KG1 (cell line): ENCODE measurements at places on chromosomes 6 and 20.
A peak's percentile ranks its signal among the peaks of the same experiment; 100 is the strongest.

GRCh38 chr6:35471836-35472345 is 3.7 kb downstream of the RPL10A start:
- no peak for DNase-seq

DNA sequence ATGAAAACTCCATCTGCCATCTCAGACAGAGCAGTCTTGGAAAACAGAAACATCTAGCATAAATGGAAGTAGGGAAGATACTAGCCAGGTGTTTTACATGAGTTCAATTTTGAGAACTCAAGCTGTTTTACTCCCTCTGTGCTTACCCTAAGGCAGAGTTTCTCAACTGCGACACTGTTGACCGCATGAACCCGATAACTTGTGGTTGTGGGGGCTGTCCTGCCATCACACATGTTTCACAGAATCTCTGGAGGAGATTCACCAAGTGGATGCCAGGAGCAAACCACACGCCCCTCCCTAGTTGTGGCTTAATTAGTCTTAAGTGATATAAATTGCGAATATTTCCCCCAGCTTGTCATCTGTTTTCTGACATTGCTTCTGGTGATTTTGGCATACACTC is 2.3 kb upstream of the SERPINB6 start:
- DNase-seq: no peak

DNA sequence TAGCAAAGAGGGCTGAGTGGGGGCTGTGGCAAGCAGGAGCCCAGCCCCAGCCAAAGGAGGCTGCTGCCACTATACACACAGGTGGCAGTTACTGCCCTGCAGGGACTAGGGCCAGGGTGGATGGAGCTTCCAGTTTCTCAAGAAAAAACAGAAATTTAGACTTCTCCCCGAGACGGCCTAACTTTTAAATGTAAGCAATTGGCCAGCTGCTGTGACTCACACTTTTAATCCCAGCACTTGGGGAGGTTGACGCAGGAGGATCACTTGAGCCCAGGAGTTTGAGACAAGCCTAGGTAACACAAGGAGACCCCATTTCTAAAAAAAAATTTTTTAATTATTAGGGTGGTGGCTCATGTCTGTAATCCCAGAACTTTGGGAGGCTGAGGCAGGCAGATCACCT is 98.2 kb upstream of the NFATC2 start:
- DNase-seq: no peak

DNA sequence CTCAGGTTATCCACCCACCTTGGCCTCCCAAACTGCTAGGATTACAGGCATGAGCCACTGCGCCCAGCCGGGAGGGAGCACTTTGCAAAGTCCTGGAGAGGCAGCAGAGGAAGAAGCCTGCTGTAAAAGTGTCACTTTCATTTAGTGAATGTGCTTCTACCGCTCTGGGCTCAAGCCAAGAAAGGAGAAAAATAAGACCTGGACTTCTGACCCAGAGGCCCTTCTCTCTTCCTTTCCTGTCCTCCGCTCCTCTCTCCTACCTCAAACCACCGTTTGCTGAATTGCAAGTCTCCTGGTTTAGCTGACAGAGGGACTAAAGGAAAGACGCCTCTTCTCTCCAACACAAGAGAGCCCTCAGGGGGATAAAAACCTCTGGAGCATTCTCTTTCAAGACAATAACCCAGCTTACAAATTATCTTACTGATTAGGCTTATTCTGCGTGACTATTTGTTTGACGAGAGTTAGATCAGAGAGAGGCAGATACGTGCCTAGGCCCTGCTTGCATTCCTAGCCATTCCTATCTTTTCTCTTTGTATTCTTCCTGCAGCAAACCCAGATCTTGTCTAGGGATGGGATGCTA is 84.2 kb upstream of the SLC22A23 start:
- DNase-seq: no peak

- DNase-seq: no peak
Observed at GRCh38 chr6:307065-307814, 15.0 kb downstream of the DUSP22 start.

GRCh38 chr20:38536310-38536709 is 44.7 kb upstream of the ADIG start:
- no peak for DNase-seq

- DNase-seq: no peak
Observed at GRCh38 chr6:168609914-168610490, 169.0 kb downstream of the SMOC2 start.

DNA sequence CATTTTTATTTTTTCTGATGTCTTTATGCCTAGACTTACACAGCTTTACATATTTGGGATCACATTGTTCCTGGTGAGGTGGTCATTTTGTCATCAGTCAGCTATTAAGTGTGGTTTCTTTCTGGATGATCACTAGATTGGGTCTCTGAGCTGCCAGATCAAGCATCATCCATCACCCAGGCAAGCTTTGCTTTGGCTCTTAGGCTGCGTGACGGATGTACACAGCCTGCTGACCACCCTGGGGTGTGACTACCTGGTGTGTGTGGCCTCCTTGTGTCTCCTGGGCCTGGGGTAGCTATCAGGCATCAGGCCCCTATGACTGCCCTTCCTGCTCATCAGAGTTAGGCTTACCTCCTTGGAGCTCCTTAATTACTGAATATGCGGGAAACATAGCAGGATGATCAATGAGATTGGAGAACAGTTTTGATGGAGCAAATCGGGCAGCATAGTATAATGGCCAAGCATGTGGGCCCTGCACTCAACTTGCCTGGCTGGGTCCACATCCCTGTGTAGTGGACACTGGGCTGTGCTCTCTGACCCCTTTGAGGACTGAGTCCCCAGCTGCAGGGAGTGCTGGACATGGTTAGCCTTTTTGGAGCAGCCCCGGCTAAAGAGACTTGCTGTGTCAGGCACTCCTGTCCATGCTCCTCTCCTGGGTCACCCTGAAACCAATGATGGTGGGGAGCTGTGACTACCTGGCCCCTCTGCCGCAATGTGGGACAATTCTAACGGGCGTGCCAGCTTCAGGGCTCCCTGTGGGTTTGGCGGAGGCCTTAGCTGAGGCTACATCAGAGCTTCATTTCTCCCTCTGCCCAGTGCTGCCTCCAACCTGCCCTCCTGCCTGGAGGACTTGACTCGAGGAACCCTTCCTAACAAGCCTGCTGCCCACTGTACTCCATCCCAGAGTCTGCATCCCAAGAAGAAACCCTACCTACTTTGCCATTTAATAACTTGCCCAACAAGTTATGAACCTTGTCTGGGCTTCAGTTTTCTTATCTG is 8.2 kb downstream of the DAAM2 start:
- DNase-seq: no peak

GRCh38 chr20:48843057-48843806 is 15.4 kb upstream of the PREX1 start:
- DNase-seq: no peak

- DNase-seq: no peak
Observed at GRCh38 chr6:30091577-30092381, 16.2 kb upstream of the RNF39 start.

GRCh38 chr20:57092112-57092899 is 174.1 kb downstream of the BMP7 start:
- DNase-seq: peak; percentile 35

DNA sequence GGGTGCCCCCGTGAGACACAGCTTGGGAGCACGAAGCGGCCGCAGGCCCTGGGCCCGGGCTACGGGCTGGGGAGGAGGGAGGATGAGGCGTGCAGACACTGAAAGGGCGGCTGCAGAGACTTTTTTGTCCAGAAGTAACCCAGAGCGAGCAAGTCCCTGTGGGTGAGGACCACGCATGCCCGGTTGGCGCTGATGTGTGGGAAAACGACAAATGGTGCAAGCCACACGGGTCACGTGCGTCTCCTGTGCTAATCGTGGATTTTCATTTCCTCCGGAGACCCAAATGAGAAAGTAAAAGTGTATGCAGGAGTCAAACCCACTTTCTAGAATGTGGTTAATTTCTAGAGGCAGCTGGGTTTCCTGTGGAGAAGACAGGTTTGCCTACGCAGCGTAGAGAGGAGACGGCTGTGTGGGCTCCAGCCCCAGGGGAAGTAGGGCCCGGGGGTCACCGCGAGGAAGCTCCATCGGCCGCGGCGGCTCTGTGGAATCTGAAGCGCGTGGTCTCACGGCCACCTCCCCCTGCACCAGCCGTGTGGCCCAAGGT is 19.0 kb downstream of the DLL1 start:
- DNase-seq: peak; percentile 85

GRCh38 chr6:52981222-52981900 is 13.7 kb downstream of the GSTA4 start:
- DNase-seq: no peak

DNA sequence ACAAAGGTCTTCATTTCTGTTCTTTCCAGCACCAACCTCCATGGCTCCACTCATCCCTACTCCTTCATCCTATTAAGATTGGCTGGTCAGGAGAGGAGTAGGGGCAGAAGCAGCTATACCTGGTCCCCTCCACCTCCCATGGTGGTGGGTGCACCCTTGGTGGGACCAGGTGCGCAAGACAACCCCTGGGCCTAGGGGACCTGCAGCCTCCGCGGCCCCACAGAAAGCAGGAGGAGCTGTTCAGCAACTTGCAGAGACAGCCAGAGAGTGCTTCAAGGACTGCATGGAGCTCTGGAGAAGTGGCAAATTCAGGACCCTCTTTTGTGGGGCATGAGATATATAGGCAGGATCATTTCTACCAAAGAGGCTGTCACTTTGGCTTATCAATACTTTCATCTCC is 9.8 kb downstream of the ULBP2 start:
- DNase-seq: no peak

GRCh38 chr20:34517114-34517505 is 888 bp downstream of the DYNLRB1 start:
- no peak for DNase-seq

GRCh38 chr6:110526726-110527125 is 50.3 kb upstream of the SLC22A16 start:
- DNase-seq: no peak

- no peak for DNase-seq
Observed at GRCh38 chr6:141719476-141719875, 413.2 kb upstream of the GJE1 start.

DNA sequence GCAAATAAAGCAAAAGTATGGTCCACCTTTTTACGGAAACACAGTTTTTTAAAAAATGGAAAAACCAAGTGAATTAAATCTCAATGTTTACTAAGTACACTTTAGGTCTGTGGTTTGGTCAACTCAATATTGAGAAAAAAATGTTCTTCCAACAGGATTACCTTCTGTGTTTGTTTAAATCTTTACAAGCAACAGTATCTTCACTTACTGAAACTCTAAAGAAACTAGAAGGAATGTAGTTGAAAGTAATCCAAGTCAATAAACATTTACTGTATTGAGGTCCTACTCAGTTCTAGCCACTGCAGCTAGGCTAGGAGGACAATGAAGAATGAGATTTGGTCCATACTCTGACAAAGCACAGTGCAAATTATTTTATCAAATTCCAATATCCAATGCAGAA is 80.1 kb downstream of the ASCC3 start:
- no peak for DNase-seq

GRCh38 chr6:34390531-34391472 is 1.7 kb downstream of the NUDT3 start:
- no peak for DNase-seq

- no peak for DNase-seq
Observed at GRCh38 chr6:80550281-80550680, 443.8 kb downstream of the BCKDHB start.

GRCh38 chr20:43586641-43587040 is 4.1 kb upstream of the IFT52 start:
- DNase-seq: no peak

DNA sequence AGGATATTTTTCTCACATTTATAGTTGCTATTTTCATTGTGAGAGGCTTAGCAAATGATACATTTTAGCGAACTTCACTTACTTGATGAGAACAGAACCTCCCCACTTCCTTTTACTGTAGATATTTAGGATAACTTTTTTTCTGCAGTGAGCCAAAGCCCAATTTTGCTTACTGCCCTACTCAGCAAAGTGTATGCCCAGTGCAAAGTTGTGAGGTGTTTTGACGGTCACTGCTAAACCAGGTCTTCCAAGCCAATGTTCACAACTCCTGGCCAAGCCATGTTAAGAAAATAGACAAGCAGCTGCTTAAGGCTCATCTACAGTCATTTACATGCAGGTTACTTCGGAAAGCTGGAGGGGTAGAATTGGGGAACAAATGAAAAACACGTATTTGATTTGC is 144.8 kb downstream of the ADGRG6 start:
- no peak for DNase-seq

GRCh38 chr20:63554361-63555278 is 661 bp downstream of the FNDC11 start:
- DNase-seq: no peak

GRCh38 chr6:18177286-18177965 is 22.2 kb downstream of the KDM1B start:
- no peak for DNase-seq

GRCh38 chr20:32113591-32114260 is 4.2 kb downstream of the TM9SF4 start:
- DNase-seq: no peak

- no peak for DNase-seq
Observed at GRCh38 chr6:44289726-44290260, 19.5 kb downstream of the TMEM151B start.

DNA sequence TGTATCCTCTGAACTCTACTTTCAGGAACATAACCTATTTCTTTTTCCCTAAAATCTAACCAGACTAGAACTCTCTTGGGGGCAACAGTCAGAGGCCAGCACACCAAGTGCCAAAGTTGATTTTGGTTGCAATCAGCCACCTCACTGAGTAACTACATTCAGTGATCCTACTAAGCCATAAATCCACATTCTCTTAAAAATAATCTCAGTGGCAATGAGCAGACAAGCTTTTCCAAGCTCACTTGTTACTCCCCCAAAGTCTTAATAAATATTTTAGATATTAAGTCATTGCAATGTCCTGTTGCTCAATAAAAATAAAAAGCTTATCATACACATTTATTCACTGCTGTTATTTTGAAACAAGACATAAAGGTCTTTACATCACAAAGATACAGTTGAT is 9.8 kb downstream of the RGS17 start:
- DNase-seq: no peak

- no peak for DNase-seq
Observed at GRCh38 chr6:90574610-90575009, 12.3 kb downstream of the MAP3K7 start.

DNA sequence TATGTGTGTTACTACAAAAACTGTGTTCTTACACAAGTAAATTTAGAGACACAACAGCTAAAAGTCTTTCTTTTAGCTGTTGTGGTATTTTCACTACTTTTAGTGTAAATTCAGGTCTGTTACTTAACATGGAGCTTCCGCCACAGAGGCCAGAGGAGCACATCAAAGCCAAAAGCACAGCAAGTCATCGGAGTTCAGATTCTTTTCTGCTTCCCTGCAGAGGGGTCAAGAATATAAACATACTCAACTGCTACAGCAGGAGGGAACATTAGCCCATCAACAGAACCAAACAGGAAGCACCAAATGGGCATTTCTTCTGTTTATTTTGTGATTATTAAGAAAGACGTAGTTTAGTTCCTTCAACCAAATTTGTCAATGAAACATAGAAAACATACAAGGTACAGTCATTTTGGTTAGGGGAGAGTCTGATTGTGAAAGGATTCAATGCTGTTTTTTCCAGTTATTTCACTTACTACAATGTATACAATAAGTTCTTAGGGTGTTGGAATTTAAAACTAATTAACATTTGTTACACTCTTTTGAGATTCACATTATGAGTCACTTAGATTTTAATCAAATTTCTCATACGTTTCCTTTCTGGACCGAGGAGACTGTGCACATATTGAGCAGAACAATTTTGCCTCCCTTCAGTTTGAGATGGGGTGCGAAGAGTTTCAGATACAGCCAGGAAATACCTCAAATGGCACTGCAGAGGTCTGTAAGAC is 42.8 kb upstream of the DSE start:
- no peak for DNase-seq

- no peak for DNase-seq
Observed at GRCh38 chr20:31861135-31861384, 9.3 kb downstream of the DUSP15 start.

GRCh38 chr6:134070271-134070670 is 17.8 kb upstream of the SLC2A12 start:
- DNase-seq: no peak

- DNase-seq: no peak
Observed at GRCh38 chr6:133730881-133731280, 158.0 kb upstream of the TCF21 start.
